ENCODE measurements at places on chromosomes 1 and 21. TPM values are rescaled to one million over a fixed set of nuclear protein-coding genes. Genes with fewer than 3 reads are reported as not detected.
A peak's percentile ranks its signal among the peaks of the same experiment; 100 is the strongest.

DNA sequence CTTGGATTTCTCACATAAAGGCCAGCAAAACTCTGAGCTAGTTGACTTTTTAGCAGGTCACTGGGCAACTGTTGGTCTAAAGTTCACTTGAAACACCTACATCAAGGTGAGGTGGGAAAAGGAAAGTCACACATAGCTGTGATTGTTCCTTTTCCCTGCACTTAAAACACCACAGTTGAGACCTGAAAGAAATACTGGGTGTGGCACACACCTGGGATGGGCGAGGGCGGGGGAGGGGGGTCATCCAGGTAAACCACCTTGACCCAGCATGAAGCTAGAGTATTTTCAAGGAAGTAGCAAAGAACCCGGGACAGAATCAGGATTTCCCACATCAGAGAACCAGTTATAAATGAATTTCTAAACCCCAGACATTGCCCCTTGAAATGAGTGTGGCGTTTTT is 26.4 kb downstream of the ZNF697 start:
- H3K4me3 ChIP-seq = no peak overlapping the region
- H3K27me3 ChIP-seq = no peaks in the 10 kb centered on the region
- no peaks in the 10 kb centered on the region for H3K36me3 ChIP-seq

TCHH gene
- 0.35 TPM for total RNA-seq

GRCh38 chr21:16285605-16286126 is 555.9 kb downstream of the USP25 start:
- H3K4me3 ChIP-seq = no peak overlapping the region
- no peak for DNase-seq
- no peaks in the 10 kb centered on the region for H3K36me3 ChIP-seq
- no peak overlapping the region for H3K27ac ChIP-seq
- no peaks in the 10 kb centered on the region for H3K4me1 ChIP-seq
- no peaks in the 10 kb centered on the region for H3K27me3 ChIP-seq

- H3K27me3 ChIP-seq = no peaks in the 10 kb centered on the region
- no peaks in the 10 kb centered on the region for H3K36me3 ChIP-seq
- H3K4me3 ChIP-seq = no peak overlapping the region
- no peaks in the 10 kb centered on the region for H3K4me1 ChIP-seq
- no peak for DNase-seq
Observed at GRCh38 chr1:83490988-83491387, 507.9 kb downstream of the TTLL7 start.

- H3K36me3 ChIP-seq = no peaks in the 10 kb centered on the region
- DNase-seq = no peak
- H3K27me3 ChIP-seq = no peaks in the 10 kb centered on the region
- H3K4me3 ChIP-seq = no peak overlapping the region
Observed at GRCh38 chr1:116179964-116180363, 68.8 kb downstream of the MAB21L3 start.

DNA sequence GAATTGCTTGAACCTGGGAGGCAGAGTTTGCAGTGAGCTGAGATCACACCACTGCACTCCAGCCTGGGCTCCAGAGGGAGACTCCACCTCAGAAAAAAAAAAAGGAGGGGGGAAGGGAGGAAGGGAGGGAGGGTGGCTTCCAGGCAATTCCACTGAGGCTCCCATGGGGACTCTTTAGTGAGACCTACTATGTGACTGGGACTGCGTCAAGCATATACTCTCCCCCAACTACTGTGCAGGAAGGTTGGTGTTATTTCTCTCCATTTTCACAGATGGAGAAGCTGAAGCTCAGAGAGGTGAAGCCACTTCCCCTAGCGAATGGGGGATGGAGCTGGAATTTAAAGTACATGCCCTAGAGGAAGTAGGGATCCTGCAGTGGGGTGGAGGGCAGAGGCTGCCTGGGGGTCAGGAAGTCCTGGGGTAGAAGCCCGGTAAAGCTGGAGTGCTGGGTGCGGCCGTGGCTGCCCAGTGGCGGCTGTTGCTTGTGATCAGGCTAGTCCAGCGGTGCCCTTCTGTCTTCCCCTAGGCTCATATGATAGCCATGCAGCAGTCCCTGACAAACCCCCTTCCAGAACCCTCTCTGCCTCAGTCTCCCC is 40.3 kb downstream of the RAP1GAP start:
- no peak overlapping the region for H3K4me3 ChIP-seq
- DNase-seq = no peak
- H3K4me1 ChIP-seq = no peaks in the 10 kb centered on the region
- no peaks in the 10 kb centered on the region for H3K27me3 ChIP-seq
- no peaks in the 10 kb centered on the region for H3K36me3 ChIP-seq

DNA sequence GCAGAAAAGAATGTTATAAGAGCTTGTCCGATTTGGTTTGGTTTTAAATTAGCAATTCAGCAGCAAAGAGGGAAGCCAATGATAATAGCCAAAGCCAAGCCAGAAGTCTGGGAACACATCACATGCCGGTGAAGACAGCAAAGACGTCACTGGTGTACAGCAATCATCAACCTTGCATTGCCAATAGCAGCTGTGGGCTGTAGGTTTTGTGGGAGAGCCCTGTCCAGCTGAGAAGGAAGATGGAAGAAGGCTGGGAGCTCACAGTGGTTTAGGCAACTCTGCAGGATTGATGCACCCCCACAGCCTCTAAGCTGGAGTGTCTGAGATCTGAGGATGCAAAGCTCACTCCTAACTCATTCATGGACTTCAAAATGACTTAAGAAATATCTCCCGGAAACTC is 338.7 kb downstream of the SIPA1L2 start:
- H3K4me1 ChIP-seq = no peaks in the 10 kb centered on the region
- H3K4me3 ChIP-seq = no peak overlapping the region
- DNase-seq = no peak
- no peaks in the 10 kb centered on the region for H3K36me3 ChIP-seq
- H3K27ac ChIP-seq = peak overlapping the region; percentile 32

GRCh38 chr21:22164912-22165311 is 1166.7 kb downstream of the NCAM2 start:
- no peak for DNase-seq
- no peak overlapping the region for H3K27ac ChIP-seq
- H3K4me1 ChIP-seq = no peaks in the 10 kb centered on the region
- no peaks in the 10 kb centered on the region for H3K27me3 ChIP-seq
- H3K4me3 ChIP-seq = no peak overlapping the region

DNA sequence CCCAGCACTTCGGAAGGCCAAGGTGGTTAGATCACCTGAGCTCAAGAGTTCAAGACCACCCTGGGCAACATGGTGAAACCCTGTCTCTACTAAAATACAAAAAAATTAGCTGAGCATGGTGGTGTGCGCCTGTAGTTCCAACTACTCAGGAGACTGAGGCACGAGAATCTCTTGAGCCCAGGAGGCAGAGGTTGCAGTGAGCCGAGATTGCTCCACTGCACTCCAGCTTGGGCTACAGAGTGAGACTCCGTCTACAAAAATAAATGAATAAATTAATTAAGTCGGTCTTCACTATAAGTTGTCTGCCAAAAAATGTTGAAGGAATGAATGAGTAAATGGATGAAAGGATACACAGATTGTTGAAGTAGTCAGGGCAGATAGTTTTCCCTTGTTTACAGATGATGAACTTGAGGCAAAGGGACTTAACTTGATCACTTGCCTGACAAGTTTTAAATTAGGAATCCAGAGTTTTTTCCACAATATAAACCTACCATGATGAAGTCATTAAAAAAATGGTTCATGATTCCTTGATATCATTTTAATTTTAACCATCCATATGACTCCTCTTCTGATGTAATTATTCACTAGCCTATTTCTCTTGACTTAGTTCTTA is 130.8 kb downstream of the TLR5 start:
- H3K4me3 ChIP-seq = no peak overlapping the region
- H3K27me3 ChIP-seq = no peaks in the 10 kb centered on the region
- H3K27ac ChIP-seq = no peak overlapping the region
- no peaks in the 10 kb centered on the region for H3K36me3 ChIP-seq

MYOG gene
- not detected for total RNA-seq

- H3K36me3 ChIP-seq = no peaks in the 10 kb centered on the region
- no peak for DNase-seq
- H3K4me3 ChIP-seq = no peak overlapping the region
- H3K27ac ChIP-seq = no peak overlapping the region
- no peaks in the 10 kb centered on the region for H3K4me1 ChIP-seq
Observed at GRCh38 chr1:82593561-82593960, 792.8 kb downstream of the ADGRL2 start.

PAPPA2 gene
- 0.35 TPM for total RNA-seq

RPE65 gene
- total RNA-seq = not detected

- no peak overlapping the region for H3K4me3 ChIP-seq
- no peak for DNase-seq
- H3K4me1 ChIP-seq = peaks cover 17% of the 10 kb centered on the region
- H3K27me3 ChIP-seq = no peaks in the 10 kb centered on the region
- H3K36me3 ChIP-seq = no peaks in the 10 kb centered on the region
Observed at GRCh38 chr1:23575226-23575810, 16.0 kb upstream of the ID3 start.

TMPRSS15 gene
- total RNA-seq = 18.0 TPM

DNA sequence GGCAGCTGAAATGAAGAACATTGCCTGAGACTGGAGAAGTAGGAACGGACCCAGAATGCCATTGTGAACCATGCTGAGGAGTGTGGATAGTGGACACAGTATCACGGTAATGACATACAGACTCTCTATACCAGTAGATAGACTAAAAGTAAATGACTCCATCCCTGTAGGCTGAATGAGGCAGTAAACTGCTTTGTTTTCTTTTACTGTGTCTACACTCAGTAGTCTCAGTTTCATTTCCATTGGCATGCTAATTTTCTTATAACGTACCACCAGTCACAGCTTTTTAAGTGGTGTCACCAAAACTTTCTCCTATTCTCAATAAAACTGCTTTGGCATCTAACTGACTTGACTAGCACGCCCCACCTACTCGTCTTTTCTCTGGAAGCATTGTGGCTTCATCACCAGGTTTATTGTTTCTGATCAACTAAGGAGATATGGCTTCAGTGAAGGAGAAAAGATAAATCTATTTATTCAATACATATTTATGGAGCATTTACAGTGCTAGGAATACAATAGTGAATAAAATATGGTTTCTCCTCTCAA is 8.4 kb upstream of the ZNF697 start:
- H3K27me3 ChIP-seq = no peaks in the 10 kb centered on the region
- no peak for DNase-seq
- no peak overlapping the region for H3K27ac ChIP-seq
- H3K36me3 ChIP-seq = no peaks in the 10 kb centered on the region

- H3K27me3 ChIP-seq = no peaks in the 10 kb centered on the region
- H3K27ac ChIP-seq = no peak overlapping the region
- no peak for DNase-seq
- H3K4me1 ChIP-seq = no peaks in the 10 kb centered on the region
- no peak overlapping the region for H3K4me3 ChIP-seq
Observed at GRCh38 chr1:178819123-178819522, 51.8 kb downstream of the ANGPTL1 start.

GRCh38 chr1:217009376-217009775 is 286.1 kb upstream of the ESRRG start:
- H3K4me3 ChIP-seq = no peak overlapping the region
- H3K4me1 ChIP-seq = no peaks in the 10 kb centered on the region
- no peak for DNase-seq

DNA sequence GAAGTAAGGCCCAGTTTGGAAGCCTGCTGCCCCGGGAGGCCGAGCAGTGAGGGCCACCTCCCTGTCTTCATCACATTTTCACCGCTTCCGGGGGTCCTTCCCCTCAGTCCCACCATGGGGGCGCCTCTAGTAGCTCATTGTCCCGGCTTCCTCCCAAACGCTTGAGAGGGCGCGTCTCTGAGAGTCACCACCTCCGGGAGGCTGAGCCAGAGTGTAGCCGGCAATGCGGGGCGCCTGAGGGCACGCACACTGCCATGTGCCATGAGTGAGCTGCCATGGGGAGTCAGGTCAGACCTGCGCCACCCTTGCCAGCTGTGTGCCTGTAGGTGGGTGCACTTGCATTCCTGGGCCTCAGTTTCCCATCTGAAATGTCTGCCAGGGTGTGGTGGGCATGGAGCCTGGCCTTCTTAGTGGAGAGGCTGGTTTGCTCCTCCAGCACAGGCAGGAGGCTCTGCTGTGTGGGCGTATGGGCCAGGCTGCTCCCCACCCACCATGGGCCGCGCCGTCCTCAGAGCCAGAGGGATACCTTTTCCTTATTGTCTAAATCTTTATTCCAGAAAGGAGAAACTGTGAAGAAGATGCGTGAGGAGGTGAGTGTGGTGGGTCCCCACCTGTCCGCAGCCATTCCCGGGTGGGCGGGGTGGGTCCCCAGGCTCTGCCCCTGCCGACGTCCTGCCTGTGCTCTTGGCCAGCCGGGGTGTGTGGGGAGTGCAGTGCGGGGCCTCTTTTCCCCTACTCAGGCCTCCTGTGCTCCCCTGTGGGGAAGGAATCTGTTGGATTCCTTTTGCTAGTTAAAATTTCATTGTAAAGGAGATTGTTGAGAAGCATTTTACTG is 81.3 kb upstream of the COL6A1 start:
- no peaks in the 10 kb centered on the region for H3K36me3 ChIP-seq
- no peak for DNase-seq
- H3K4me3 ChIP-seq = no peak overlapping the region
- H3K27me3 ChIP-seq = no peaks in the 10 kb centered on the region
- no peak overlapping the region for H3K27ac ChIP-seq
- H3K4me1 ChIP-seq = no peaks in the 10 kb centered on the region

DNA sequence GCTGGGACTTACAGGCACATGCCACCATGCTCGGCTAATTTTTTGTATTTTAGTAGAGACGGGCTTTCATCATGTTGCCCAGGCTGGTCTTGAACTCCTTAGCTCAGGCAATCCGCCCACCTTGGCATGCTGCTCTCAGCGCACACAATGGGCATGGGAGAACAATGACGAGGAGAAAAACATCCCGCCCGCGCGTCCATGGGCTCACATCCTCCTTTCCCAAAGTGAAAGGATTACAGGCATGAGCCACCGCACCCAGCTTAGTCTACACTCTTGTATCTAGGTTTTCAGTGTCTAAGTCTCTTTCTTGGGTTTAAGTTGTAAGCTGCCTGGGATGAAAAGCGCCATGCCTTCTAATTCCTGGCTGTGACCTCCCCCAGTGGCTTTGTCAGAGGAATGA is 37.9 kb downstream of the CDK18 start:
- H3K36me3 ChIP-seq = no peaks in the 10 kb centered on the region
- peak overlapping the region; percentile 17 for H3K27ac ChIP-seq
- no peaks in the 10 kb centered on the region for H3K4me1 ChIP-seq
- H3K4me3 ChIP-seq = no peak overlapping the region
- H3K27me3 ChIP-seq = no peaks in the 10 kb centered on the region

FYB2 gene
- total RNA-seq = 6.7 TPM

DNA sequence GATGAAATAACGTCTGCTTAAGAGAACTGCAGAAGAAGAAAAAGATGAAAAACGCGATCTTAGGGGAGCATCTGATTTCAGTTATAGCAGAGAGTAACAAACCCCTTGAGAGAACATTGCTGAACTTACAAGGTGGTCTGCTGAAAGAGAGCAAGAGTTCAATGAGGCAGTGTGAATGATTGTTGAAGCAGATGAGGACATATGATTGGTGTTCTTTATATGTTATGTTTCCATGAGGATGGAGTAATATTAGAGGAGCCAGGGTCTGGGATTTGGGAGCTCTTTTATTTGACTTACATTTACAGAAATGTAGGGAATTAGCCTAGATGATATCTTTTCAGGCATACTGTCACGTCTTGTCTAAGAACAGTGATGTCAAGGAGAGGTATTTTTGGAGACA is 1302.0 kb downstream of the KCNT2 start:
- H3K27me3 ChIP-seq = no peaks in the 10 kb centered on the region
- H3K27ac ChIP-seq = no peak overlapping the region
- H3K36me3 ChIP-seq = no peaks in the 10 kb centered on the region
- no peak for DNase-seq
- H3K4me1 ChIP-seq = no peaks in the 10 kb centered on the region

Data from Peyer's patch (tissue), 4 donors.